ENCODE measurements at places on chromosomes 12 and 14.
A peak's percentile ranks its signal among the peaks of the same experiment; 100 is the strongest.

DNA sequence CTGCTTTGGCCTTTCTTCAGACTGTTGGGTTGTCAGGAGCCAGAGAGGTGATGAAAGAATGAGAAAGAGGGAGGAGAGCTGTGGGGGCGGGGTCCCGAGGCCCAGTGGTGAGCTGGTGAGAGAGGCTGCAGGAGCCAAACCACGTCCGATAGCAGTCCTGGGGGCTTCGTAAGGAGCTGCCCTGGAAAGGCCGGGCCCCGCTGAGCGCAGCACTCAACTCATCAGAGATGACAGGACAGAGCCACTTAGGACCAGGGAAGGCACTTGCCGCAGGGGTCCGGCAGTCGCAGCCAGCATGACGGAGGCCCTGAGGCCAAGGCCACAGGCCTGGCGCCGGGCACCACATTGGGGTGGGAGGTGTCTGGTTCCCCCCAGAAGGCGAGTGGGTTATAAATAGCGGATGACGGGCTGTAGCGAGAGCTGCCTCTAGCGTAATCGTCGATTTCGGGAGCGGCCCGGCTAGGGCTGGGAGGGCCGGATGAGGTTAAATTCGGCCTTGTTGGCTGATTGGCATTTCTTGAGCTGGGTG, 179.0 kb downstream of the TSPAN9 start:
- no peak for DNase-seq

- no peak for DNase-seq
Observed at GRCh38 chr12:77343291-77343690, 277.9 kb upstream of the E2F7 start.

GRCh38 chr12:104608998-104609397, 152.2 kb downstream of the CHST11 start:
- no peak for DNase-seq

GRCh38 chr14:23307687-23308644, 1.3 kb downstream of the BCL2L2 start:
- no peak for DNase-seq

- peak; percentile 88 for DNase-seq
Observed at GRCh38 chr14:65170768-65171507, 68.6 kb upstream of the MAX start.

- DNase-seq: no peak
Observed at GRCh38 chr12:79857675-79858074, 77.2 kb downstream of the PPP1R12A start.

DNA sequence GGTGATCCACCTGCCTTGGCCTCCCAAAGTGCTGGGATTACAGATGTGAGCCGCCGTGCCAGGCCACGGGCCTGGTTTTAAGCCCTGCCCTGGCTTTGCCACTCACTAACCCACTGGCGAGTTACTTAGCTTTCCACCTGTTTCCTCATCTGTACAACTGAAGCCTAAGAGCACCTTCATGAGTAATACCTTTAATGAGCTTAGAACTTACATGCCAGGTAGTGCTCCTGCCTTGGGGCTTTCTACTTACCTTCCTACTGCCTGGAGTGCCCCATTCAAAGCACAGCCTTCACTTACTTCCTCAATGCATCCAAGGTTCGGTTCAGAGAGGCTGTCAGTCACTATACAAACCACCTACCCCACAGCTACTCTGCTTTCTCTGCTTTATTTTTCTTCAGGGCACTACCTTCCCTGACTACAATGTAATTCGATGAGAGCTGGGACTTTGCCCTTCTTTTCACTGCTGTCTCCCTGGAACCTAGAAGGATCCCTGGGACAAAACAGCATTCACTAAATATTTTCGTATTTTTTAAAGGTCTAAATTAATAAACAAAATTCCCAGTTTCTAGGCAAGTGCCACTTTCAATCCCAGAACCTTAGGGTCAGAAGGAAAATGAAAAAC, 13.8 kb downstream of the ZCCHC8 start:
- DNase-seq: no peak

DNA sequence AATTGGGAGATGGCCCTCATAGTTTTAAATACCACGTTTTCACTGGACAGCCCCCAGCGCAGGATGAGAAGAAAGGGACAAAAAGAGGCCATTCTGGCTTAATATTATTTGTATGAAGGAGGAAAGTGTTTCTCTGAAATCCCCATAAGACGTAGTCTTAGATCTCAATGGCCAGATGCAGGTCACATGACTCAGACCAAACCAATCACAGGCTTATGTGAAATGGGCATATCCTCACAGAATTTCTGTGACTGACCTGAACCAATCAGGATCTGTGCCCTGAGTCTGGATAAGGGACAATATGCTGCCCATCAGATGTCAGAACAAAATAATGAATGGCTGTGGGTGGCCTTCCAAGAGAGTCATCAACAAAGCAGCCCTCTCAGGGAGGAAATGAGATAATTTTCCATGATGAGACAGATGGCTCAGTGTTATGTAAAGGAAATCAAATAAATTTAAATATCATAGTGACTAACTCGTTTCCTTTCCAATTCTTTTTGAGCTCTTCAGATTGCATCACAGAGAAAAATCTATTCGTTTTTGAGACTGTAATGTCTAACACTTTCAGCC, 1009.5 kb upstream of the TMEM132C start:
- DNase-seq: no peak

DNA sequence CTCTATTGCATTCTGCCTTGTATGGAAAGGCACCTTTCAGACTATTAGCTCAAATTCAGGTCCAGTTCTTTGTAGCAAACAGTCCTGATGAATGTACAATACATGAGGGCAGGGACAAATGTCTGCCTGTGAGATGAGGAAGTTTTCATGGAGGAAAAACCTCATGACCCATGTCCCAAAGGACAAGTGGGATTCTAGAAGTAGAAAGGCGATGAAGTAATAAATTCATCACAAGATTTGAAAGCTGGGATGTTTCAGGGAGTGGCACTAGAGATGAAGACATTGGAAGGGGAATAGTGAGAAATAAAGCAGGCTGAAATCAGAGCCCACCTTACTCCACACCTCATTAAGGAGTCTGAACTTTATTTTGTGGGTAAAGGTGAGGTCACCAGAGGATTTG, 4.2 kb downstream of the CORO1C start:
- DNase-seq: no peak

- DNase-seq: no peak
Observed at GRCh38 chr12:43848786-43849185, 12.9 kb downstream of the TMEM117 start.

DNA sequence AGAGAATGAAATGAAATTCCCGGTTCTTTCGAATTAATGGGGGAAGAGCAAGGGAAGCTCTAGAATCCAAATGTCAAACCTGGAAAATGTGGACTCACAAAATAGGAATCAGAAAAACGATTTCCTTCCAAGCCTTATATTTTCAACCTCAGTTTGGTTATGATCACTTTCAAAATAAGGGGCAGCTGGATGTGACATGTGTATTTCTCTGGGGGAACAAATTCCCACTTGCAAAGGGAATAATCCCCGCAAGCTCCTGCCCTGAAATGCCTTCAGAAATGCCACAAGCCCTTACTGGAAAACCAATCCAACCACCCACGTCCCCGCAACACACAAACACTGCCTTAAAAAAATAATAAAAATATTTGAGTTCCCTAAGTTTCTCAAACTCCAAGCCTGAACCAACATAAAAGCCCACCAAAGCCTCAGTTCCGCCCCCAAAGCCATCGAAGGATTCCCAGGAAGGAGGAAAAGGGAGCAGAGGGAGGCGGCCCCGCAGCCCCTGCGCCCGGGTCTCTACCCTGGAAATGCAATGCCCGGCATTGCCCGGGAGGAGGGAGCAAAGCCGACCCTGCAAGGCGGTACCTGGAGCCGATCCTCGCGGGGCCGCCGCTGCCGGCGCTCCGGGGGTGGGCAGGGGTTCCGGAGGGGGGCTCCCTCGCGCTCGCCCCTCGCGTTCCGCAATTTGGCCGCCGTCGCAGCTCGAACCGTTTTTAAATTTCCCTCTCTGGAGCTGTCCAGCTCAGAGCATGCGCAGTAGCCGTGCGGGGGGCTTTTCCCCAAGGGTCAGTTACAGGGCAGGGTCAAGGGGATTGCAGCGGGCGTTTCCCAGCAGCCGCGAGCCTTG, at the start of gene FOXN4:
FOXN4 (minus strand) TSS at position 751 of the 847 bp plus-strand sequence. CDS start 963 bp downstream, outside the sequence.
- DNase-seq: no peak

GRCh38 chr12:11765817-11766794, 116.6 kb downstream of the ETV6 start:
- DNase-seq: peak; percentile 74

DNA sequence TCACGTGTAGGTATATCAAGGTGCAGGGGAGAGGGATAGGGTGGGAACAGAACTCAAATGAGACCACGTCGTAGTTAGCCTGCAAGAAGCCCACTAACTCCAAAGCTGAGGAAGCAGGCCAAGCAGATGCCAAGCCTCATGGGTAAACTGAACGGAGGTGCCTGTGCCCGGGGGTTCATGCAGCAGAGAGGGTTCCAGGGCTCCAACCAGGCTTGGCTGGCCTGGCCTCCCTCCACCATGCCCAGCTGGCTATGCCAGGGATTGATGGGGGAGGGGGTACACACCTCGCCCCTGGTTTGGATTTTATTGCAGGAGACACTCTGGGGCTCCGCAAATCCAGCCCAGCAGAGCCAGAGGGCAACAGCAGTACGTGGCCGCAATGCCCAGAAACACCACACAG, 27.3 kb downstream of the PXN start:
- DNase-seq: no peak

DNA sequence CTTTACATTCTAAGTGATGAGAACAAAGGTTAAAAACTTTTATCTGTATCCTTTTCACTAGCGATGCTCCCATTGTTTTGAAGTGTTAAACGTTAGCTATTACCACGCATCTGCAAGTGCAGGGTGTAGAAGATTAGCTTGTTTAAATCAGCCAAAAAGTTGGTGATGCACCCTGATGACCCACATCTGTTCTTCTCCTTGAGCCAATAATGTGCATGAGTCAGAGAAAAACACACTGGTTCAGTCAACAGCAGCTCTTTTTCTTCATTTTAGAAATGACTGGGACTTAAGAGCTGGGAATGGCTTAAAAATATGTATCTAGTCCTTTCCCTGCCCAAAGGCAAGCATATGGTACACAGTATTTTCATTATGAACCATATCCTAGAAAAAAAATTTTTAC, 323.5 kb upstream of the PDE3A start:
- no peak for DNase-seq

GRCh38 chr12:78584695-78585094, 279.9 kb upstream of the SYT1 start:
- DNase-seq: no peak

GRCh38 chr12:52691841-52692150, 11.5 kb downstream of the KRT77 start:
- no peak for DNase-seq
